ENCODE measurements at places on chromosomes 13 and 19. TPM values are rescaled to one million over a fixed set of nuclear protein-coding genes. Genes with fewer than 3 reads are reported as not detected.

The ZNF793 gene
- 0.06 TPM for total RNA-seq

The CBY2 gene
- total RNA-seq: not detected

The DPF1 gene
- 5.4 TPM for total RNA-seq

The ETV2 gene
- total RNA-seq: 3.4 TPM

The LYPD5 gene
- total RNA-seq: 0.55 TPM

The CYP2A7 gene
- not detected for total RNA-seq

The PDX1 gene
- total RNA-seq: 0.04 TPM

The CD79A gene
- 0.89 TPM for total RNA-seq

The OR10H1 gene
- total RNA-seq: not detected

The SIGLEC8 gene
- not detected for total RNA-seq

Measured in A549 treated with AZD2906 at 1 μM for 4 hours (cell line).